ENCODE measurements at places on chromosomes 12 and 14.

GRCh38 chr12:3135522-3136461, 58.6 kb downstream of the TSPAN9 start:
- peak; percentile 80 for DNase-seq

DNA sequence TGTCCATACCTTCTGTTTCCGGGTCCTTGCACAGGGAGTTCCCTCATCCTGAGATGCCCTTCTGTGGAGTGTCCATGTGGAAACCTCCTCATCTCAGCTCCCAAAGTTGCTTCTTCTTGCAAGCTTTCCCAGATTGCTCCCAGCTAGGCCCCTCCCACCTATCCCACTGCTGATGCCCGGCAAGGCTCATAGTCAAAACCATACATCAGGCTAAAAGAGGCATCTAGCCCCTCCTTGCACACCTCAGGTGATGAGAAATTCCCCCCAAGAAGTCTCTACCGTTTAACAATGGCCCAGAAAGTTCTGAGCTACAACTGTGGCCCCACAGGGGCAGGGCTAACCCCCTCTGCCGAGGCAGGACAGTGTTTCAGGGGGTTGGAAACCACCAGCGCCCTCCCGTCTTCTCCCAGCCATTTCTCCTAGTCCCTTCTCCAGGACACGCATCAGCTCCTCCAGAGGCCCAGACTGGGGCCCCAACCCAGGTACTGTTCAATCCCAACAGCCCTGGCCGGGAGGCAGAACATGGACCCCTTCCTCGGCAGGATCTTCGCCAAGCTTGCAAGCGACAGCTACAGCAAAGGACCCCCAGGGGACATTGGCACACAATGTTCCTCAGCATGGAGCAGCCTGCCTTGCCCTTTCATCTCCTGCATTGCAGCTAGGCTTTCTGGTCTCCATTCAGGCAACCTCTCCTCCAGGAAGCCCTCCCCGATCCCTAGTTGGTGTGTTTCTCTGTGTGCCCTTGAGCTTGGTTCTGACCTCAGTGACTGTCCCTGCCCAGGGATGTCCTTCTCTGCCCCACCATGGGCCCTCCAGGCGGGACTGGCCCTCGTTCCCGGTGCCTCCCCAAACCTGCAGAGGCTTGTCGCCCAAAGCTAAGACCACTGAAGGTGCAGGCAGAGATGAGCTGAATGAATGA, 4.5 kb upstream of the BEGAIN start:
- no peak for DNase-seq

DNA sequence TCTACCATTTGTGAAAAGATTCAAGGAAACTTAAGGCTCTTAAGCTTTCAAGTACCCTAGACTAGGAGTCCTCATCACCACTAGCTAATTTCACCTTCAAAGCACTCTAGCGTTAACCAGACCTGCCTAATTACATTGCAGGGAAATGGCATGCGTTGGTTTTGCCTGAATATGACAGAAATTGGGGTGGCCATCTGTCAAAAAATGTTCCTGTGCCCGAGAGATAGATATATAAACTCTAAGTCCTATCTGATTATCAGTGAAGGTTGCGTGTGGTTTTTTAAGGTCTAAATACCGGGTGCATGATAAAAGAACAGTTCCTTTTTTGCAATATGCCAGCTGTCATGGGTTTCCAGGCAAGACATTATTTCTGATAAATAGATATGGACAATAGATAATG, 48.3 kb downstream of the SPRING1 start:
- DNase-seq = peak; percentile 37

DNA sequence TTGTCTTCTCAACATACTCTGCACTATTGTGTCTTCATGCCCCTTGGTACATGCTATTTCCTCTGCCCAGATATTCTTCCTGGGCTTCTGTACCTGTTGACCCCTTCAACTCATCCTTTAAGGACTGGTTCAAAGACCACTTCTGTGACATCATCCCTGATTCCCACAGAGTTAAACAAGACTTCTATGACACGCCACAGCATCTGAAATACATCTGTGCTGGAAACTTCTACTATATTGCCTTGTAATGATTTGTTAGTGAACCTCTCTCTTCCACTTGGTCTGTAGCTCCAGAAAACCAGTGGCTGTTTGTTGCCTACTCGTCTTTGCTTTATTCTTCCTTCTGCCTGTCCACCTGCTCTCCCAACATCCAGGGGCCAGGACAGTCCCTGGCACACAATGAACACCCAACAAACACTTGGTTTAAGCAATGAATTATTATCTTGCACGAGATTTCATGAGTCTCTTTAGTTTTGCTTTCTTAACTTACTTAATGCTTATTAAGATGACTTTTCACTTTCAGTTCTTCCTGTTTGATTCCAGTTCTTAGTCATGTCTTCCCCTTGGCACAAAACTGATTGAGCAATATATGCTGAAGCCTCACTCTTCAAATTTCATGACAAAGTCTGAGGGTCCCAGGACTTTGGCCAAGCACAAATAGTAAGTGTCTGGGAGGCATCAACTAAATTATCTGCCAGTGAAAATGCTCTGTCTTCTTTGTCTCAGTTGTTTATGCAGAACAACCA, 485.9 kb downstream of the APAF1 start:
- no peak for DNase-seq

- DNase-seq = no peak
Observed at GRCh38 chr12:110355073-110355472, 48.4 kb downstream of the ANAPC7 start.

DNA sequence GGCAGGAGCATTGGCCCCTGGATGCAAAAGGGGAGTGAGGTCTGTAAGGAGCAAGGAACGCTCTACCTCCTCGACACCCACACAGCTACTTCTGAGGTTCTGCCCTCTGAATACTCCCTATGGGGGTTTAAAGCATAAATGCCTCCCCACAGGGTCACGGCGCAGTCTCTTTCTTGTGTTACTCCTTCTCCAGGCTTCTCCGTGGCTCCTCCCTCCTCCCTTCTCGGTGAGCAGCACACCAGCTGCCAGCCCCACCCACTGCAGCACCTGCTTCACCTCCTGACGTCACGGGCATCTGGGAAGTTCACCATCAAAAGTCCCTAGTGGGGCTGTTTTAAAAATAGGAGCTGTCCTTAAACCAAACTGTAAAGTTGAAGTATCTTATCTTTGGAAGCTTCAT, 67.3 kb downstream of the SPTB start:
- peak; percentile 98 for DNase-seq

DNA sequence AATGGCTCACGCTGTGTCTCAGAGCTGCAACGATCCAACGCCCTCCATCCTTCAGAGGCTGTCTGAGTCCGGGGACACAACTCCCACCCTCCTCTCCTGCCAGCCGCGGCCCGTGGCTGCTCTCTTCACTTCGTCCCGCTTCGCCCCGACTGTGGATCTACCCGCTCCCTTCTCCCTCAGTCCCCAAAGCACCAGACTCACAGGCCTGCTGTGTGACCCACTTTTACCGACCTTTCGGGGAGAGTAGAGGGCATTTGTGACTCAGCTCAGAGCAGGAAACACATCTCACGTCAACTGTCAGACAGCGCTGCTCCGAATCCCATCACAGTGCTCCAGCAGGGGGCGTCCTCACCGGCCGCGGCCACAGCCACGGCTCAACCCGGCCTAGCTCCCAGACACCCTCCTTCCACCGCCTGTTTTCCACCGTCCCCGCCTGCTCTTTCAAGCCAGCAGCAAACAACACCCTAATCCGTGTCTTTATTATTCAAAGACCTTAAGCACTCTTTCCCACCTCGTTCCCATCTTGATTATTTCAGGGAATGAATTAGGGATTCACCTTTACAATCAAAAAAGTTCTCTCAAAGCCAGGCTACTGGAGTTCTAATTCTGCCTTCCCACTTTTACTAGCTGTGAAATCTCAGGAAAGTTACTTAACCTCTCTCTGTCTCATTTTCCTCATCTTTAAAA, 5.0 kb upstream of the AQP2 start:
- no peak for DNase-seq

DNA sequence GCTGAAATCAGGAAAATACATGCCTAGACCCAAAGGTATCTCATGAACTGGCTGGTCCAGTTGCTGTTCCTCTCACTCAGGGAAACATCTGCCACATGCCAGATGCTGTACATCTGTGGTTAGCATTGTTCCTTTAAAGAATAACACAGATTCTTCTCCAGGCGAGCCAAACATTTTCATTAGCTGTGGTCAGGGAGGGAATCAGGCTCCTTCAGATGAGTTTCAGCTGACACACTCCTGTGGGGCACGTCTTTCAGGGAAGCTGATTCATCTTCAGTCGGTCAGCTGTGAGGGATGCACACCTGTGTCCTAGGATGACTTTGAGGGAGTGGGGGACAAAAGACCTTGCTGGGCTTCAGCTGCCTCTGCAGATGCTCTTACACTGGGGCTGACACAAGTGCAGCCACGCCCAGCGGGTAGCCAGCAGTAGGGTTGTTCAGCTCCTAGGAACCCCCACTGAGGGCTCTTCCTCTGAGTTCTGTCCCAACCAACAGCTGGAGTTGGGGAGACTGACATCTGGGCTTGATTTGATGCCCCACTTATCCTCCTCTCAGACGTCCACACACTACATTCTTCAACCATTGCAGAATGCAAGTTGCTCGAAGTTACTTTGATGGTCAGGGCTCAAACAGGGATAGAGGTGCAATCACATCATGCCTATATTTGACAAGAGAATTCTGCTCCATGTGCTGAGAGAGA, 155.0 kb downstream of the NUAK1 start:
- no peak for DNase-seq

- no peak for DNase-seq
Observed at GRCh38 chr12:91985002-91985787, 160.5 kb downstream of the BTG1 start.
